ENCODE measurements at places on chromosomes 4 and X. TPM values are rescaled to one million over a fixed set of nuclear protein-coding genes. Genes with fewer than 3 reads are reported as not detected.
A peak's percentile ranks its signal among the peaks of the same experiment; 100 is the strongest.

DNA sequence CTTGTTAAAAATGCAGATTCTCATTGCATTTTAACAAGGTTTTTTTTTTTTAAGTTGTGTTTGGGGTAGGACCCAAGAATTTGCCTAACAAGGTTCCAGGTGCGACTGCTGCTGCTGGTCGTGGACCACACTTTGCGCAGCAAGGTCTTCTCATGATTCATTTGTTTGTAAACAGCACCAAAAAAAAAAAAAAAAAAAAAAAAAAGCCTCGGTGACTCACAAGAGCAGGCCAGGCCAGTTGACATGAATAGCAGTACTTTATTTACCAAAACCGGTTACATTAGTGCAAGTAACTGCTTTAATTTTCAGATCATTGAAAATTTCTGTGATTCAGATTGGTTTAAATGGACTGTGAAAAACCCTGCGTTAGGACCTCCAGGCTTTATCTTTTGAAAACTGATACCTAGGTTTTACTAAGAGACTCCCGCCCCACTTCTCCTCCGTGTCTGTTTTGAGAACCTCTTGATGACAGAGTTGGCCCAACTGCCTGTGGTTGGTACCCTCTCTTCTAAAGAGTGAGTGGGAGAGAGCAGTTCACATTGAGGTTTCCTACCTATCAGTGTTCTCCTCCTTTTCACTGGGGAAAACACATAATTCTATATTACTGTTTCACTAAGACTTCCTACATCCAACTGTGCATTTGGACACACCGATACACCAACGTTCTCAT is 86.2 kb downstream of the PHEX start:
- no peak for DNase-seq
- no peaks in the 10 kb centered on the region for H3K36me3 ChIP-seq
- H3K4me3 ChIP-seq: no peak overlapping the region

GRCh38 chr4:179027569-179027968 is 1585.3 kb upstream of the AGA start:
- no peak overlapping the region for H3K27ac ChIP-seq
- no peaks in the 10 kb centered on the region for H3K27me3 ChIP-seq
- H3K4me1 ChIP-seq: no peaks in the 10 kb centered on the region

DNA sequence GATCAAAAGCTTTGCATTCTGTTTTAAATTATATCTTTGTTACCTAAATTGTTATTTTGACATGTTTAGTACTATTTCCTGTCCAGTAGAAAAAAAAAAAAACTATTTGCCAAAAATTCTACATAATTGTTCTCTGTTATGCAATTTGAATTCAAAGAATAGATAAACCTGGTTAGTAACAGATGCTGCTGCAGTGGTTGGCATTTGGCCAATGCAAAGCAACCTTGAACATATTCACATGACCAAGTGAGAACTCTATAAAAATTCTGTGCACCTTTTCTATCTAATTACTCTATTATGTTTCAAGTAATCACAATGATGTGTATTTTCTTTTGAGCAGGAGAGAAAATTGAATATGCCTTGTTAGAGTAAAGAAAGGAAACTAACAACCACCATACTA is 1473.4 kb downstream of the RPA4 start:
- no peaks in the 10 kb centered on the region for H3K36me3 ChIP-seq
- H3K4me3 ChIP-seq: no peak overlapping the region
- no peak overlapping the region for H3K27ac ChIP-seq
- no peak for DNase-seq
- no peaks in the 10 kb centered on the region for H3K4me1 ChIP-seq
- H3K27me3 ChIP-seq: no peaks in the 10 kb centered on the region

DNA sequence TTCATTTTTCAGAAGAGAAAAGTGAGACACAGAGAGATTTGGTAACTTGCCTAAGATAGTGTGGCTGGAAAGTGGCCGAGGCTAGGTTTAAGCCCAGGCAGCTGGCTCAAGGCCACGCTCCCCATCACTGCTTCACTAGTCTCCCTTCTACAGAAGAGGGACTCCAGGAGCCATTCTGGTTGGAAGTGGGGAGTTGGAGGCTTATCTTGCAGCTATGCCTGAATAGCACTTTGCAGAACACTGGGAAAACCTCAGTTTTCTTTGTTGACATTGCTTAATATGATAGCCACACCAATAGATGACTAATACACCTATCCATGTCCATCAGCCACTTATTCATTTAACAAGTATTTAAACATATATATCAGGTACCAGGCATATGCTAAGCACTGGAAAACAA is 18.5 kb downstream of the LRRC66 start:
- H3K4me1 ChIP-seq: peaks cover 2% of the 10 kb centered on the region
- H3K36me3 ChIP-seq: no peaks in the 10 kb centered on the region
- no peaks in the 10 kb centered on the region for H3K27me3 ChIP-seq
- H3K27ac ChIP-seq: no peak overlapping the region
- DNase-seq: no peak

GRCh38 chrX:101493225-101493624 is 8.0 kb downstream of the ARMCX4 start:
- H3K4me3 ChIP-seq: no peak overlapping the region
- no peaks in the 10 kb centered on the region for H3K36me3 ChIP-seq
- H3K27ac ChIP-seq: no peak overlapping the region
- H3K4me1 ChIP-seq: no peaks in the 10 kb centered on the region
- H3K27me3 ChIP-seq: no peaks in the 10 kb centered on the region

GRCh38 chr4:77006753-77007353 is 57.3 kb downstream of the SEPTIN11 start:
- no peak for DNase-seq
- peaks cover 9% of the 10 kb centered on the region for H3K36me3 ChIP-seq
- no peak overlapping the region for H3K4me3 ChIP-seq
- H3K4me1 ChIP-seq: no peaks in the 10 kb centered on the region
- H3K27me3 ChIP-seq: no peaks in the 10 kb centered on the region
- H3K27ac ChIP-seq: no peak overlapping the region

DNA sequence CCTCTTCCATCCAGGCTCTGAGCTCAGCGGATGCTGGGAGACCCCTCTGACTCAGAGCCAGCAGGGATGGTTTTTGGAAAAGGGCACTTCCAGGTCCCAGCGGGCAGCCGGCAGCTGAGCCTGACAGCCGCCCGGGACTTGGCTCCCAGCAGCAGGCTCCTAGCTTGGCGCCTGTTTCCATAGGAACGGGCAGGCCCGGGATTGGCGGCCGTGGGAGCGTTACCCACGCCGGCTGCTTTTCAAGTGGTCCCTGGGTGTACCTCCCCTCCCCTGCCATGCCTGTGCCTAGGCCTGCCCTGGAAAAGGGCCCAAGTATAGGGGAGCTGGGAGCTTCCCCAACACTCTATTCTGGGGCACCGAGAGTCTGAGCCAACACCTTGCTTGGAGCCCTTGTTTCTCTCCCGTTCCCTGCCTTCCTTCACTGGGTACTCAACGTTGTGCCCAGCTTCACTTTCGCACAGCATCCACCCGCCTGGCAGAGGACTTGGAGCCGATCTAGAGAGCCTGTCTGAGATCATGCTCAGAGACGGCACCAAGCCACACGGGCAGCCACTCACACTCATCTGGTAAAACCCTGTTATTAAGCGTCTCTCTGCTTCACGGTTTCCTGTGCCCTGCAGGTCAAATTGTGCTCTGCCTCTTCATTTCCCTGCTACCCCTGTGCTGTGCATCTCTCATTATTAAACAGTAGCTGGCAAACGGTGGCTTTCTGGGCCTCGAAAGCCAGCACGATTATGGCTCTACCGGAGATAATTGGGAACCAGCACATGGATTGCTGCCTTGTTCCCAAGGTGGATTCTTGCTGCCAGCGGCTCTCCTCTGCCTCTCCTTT is 521.5 kb downstream of the BCOR start:
- no peak overlapping the region for H3K27ac ChIP-seq
- H3K4me3 ChIP-seq: no peak overlapping the region
- DNase-seq: no peak
- H3K27me3 ChIP-seq: peaks cover 2% of the 10 kb centered on the region

DNA sequence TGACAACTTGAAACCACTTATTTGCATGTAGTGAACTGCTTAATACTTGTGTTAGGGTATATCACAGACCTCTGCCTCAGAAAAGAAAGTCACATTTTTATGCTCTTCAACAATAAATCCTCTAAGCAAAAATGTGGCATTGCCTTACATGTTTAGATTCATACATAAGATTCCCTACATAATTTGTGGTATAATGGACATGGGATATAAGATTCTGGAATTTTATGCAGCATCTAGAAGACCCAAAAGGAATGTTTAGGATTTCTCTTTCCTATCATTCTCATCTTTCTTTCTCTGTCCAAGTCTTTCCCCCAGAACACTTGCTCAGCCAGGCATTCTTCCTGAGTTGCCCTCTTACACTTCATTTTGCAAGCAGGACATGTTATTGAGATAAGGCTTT is 37.7 kb upstream of the TET2 start:
- H3K36me3 ChIP-seq: no peaks in the 10 kb centered on the region
- no peak overlapping the region for H3K4me3 ChIP-seq

GRCh38 chr4:38193236-38193863 is 233.2 kb downstream of the PTTG2 start:
- DNase-seq: peak; percentile 67
- H3K36me3 ChIP-seq: no peaks in the 10 kb centered on the region
- H3K27me3 ChIP-seq: no peaks in the 10 kb centered on the region
- H3K4me3 ChIP-seq: no peak overlapping the region
- H3K27ac ChIP-seq: no peak overlapping the region

The ASIC5 gene
- total RNA-seq: not detected

The SPANXA1 gene
- total RNA-seq: not detected

The KLHL34 gene
- 0.09 TPM for total RNA-seq

The DOK7 gene
- total RNA-seq: 7.0 TPM

The NR0B1 gene
- 0.16 TPM for total RNA-seq

The NOX1 gene
- not detected for total RNA-seq

The CD38 gene
- total RNA-seq: 8.9 TPM

The ETDA gene
- not detected for total RNA-seq

Measured in kidney (tissue), 22 donors.